Hematopoietic multipotent progenitor cell treated with erythropoietin and hydrocortisone succinate and interleukin-3 and kit ligand, for 6 days (in vitro differentiated cells): ENCODE measurements at places on chromosomes 7 and 10.

- DNase-seq: no peak
These were observed 98.5 kb upstream of the CTTNBP2 start for GRCh38 chr7:117971556-117972244.

GRCh38 chr10:109939315-109939961 is 16.1 kb upstream of the XPNPEP1 start:
- DNase-seq: no peak

DNA sequence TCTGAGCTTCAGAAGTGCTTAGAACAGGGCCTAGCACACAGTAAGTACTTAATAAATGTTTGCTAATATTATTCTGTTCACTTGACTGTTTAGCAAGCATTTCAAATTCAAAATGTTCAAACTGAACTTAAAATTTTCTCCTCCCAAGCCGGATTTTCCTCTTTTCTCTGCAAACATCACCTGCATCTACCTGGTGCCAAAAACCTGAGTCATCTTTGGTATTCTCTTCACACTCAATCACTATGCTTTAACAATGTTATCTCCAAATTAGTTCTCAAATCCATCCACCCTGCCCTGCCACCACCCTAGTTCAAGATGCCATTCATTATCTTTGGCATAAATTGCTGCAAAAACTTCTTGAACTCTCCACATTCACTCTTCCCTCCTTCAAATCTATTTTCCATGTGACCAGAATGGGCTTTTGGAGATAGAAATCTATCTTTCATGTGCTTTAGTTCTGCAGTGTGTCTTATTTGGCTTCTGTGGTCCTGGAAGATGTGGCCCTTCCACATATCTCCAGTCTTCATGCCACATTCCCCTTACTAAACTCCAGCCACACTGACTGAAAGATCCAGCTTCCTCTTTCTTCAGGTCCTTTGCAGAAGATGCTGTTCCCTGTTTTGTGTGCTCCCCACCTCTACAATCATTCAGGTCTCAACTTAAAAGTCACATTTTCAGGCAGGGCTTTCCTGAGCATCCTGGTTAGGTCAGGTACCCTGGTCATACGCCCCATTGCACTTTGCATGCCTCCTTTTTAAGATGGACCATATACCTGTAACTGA is 2.0 kb downstream of the GGCT start:
- DNase-seq: peak; percentile 36

DNA sequence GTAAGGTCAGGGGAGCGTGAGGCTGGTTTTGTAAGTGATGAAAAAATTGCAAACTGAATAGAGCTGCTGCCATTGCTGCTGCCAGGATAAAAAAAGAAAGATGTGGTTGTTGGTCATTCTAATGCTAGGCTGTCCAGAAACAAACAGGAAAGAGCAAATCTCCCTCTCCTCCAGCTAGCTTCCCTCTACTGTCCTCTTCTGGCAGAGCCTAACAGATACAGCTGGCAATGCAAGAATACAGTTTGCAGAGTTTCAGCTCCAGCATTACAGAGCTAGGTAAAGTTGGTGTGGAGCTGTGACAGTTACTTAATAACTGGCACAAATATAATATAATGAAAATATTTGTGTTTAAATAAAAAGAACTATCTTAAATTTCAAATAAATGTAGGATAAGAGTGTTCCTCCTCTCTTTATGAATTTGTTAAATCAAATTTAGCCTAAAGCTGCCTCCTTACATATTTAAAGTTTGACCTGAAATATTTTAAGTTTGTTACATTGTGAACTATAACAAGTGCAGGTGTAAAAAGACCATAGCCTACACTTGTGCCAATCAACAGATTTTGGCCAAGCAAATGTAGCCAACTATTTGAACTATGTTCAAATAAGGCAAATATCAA is 407.7 kb downstream of the SH2D4B start:
- DNase-seq: peak; percentile 23

GRCh38 chr10:31186225-31187000 is 132.6 kb upstream of the ZEB1 start:
- no peak for DNase-seq

DNA sequence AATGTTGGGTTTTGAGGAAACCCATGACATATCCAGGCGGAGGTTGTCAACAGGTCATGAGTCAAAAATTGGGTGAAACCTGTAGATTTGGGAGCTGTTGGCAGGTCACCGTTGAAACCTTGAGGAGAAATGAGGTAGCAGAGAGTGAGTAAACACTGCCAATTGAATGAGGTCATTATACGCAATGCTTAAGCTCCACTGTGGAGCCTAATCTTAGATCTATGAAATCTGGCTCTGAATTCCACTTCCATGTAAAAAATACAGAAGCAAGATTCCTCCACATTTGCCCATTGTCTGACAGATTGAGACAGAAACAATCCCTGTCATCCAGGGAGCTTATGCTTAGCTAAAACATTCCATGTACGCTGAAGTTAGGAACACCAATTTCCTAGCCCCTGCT is 76.0 kb upstream of the IL6 start:
- DNase-seq: no peak

GRCh38 chr7:111092406-111093236 is 1.7 kb downstream of the LRRN3 start:
- DNase-seq: no peak

- no peak for DNase-seq
These were observed 65.4 kb upstream of the DIP2C start for GRCh38 chr10:754914-755313.

DNA sequence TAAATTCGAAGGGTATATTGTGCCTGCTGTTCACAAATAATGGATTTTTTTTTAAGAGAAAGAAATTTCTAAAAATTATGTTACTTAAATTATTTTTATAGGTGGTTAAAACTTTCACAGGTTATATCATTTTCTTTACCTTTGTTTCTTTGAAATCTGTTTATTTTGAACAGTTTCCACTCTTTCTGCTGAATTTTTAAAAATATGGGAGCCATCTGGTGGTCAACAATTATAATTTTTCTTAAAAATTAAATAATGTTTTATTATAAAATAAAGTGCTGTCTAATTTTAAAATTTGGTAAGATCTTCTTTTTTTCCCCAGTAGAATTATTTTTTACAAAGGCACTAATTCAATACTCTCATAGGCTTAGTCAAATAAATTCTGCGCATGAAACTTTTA is 263.9 kb downstream of the ETV1 start:
- no peak for DNase-seq

GRCh38 chr10:83012866-83013265 is 1126.4 kb upstream of the GHITM start:
- no peak for DNase-seq

DNA sequence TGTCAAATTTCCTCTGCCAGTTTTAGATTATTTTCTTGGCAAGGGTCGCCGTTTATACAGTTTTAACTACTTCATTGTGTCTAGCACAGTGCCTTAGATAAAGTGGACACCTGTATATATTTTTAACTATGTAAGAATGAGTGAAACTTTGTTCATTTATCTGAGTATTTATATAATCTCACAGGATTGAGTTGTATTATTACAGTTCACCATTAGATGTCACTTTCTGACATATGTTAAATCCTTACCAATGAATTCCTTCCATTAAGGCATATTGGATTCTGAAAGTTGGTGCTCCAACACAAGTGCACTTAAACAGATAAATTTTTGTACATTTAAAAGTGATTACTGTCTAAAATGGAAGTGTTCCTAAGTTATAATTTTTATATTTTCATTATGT is 43.0 kb downstream of the ZMYND11 start:
- DNase-seq: peak; percentile 69

- no peak for DNase-seq
These were observed 19.7 kb downstream of the RPS24 start for GRCh38 chr10:78053211-78053868.

DNA sequence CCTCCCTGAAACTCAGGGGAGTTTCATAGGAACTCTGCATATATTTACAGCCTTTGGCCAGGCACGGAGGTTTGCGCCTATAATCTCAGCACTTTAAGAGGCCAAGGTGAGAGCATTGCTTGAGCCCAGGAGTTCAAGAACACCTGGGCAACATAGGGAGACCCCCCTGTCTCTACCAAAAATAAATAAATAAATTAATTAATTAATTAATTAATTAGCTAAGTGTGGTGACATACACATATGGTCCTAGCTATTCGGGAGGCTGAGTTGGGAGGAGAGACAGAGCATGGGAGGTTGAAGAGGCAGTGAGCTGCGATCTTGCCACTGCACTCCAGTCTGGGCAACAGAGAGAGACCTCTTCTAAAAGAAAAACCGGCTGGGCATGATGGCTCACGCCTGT is 9.4 kb upstream of the LEP start:
- DNase-seq: no peak

GRCh38 chr7:39259391-39260003 is 281.8 kb downstream of the POU6F2 start:
- DNase-seq: no peak

DNA sequence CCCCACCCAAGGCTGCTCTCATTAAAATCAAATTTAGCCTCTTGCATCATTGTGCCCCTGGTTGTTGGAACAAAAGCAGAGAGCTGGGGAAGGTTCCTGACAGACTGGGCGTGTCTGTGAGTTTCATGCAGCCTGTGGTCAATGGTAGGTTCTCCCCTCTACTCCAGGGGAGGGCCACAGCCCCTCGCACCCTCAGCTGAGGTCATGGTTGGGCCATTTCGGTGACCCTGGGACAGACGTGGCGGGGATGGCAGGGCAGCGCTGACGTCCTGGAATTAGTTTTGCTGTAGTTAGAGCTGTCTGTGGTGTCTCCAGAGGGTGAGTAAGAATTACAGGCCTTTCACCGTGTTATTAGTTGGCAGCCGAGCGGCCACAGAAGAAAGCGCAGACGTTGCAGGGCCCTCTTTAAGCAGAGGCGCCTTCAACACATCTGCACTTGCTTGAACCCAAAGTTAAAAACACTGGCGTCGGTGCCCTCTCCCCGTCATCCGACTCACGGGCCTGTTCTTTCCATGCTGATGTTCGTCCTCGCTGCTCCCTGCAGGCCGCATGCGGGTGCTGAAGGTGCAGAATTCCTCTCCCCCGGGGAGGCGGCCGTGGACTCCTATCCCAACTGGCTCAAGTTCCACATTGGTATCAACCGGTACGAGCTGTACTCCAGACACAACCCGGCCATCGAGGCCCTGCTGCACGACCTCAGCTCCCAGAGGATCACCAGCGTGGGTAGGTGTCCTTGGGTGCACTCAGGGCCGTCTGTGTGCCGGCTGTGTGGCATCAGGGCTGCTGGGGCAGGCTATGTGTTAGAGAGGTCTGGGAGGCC is 2.8 kb downstream of the FAM20C start:
- DNase-seq: no peak

DNA sequence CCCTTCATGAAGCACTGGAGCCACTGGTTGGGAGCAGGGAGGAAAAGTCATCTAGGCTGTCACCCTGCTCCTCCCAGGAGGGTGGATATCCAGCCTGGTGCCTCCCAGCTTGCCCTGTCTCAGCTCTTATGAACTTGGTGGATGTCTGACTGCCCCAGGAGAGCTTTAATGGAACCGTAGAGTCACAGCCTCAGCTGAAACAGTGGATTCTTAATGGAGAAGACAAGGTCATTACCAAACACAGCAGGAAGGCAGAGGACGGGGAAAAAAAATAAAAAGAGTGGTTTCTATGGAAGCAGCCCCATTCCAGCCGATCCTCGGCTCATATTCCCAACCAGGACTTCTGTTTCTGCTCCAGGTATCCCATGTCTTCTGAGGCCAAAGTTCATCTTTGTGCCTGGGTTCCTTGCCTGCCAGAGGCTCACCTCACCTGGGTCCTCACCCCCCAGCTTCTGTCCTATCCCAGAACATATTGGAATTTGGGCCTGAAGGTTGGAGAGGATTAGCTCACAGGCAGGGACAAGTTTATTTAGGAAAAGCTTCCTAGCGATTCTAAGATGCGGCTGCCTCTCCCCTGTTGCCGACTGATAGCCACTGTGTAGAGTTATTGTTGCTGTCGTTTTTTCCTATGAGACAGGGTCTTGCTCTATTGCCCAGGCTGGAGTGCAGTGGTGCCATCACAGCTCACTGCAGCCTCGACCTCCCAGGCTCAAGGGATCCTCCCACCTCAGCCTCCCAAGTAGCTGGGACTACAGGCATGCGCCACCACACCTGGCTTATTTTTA is 15.6 kb downstream of the CCL26 start:
- no peak for DNase-seq

DNA sequence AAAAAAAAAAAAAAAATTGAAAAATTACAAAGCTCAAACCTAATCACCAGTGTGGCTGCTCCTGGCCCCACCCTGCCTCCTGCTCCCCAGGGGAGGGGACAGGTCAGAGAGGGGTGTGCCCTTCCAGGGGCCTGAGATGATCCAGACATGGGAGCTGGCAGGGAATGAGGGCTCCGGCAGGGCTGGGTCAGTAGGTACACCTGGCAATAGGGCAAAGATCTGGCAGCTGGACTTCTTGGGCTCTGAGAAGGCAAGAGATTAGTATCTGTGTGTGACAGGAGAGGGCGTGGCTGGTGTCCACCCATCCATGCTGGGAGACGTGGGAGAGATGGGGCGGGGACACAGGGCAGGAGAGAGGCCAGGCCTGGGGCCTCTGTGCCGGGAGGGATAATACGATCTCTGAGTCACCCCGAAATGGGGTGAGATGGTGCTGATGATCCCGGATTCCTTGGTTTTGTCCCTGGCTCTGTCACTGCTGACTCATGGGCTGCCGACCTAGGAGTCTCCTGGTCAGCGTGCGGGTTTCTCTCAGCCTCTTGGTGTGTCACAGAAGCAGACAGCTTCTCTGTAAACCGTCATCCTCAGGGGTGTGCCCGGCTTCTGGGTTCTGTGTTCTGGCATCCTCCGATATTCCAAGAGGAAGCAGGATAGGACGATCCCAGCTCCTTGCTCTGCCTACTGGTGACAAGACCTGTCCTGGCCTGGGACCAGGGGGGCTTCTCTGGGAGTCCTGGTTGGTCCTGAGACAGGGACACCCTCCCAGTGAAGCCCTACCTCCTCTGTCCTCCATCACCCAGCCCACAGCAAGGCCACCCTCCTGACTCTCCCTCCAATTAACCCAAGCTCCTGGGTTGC is 8.2 kb upstream of the CLDN4 start:
- DNase-seq: peak; percentile 75

- DNase-seq: no peak
These were observed 10.9 kb downstream of the PPA1 start for GRCh38 chr10:70222340-70222794.

DNA sequence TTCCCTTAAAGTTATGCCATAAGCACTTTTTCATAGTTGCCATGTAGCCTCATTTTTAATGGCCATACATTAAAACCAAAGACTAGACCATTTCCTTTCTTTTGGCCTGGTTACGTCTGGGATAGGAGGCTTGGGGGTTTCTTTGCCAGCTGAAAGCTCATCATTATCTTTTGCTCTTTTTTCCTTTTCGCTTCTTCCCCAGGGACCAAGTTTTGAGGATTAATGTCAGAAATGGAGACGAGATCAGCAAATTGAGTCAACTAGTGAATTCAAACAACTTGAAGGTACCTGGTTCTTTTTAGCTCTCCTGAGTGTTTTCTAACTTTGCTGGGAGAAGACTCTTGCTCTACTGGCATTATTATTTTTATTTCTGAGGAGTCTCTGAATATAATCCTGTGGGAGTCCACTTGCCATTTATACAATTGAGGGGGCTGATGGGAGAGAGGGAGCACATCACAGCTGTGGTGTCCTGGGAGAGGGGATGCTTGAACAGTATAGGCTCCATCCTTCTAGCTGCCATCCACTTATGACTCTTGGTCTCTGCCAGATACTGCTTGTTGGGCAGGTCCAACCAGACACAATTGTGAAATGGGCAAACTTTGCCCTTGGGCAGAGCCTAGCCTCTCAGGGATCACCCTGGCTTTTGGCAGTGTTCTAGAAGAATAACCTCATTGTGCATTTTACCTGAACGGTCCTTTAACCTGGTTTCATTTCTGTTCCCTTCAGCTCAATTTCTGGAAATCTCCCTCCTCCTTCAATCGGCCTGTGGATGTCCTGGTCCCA is 5.8 kb downstream of the CPA4 start:
- DNase-seq: no peak

GRCh38 chr7:125568799-125569198 is 639.2 kb upstream of the POT1 start:
- no peak for DNase-seq

GRCh38 chr10:31299119-31299518 is 19.9 kb upstream of the ZEB1 start:
- DNase-seq: peak; percentile 5
